Tibial nerve (tissue), 4 donors: ENCODE measurements at places on chromosomes 16 and 17. TPM values are rescaled to one million over a fixed set of nuclear protein-coding genes. Genes with fewer than 3 reads are reported as not detected.
A peak's percentile ranks its signal among the peaks of the same experiment; 100 is the strongest.

DNA sequence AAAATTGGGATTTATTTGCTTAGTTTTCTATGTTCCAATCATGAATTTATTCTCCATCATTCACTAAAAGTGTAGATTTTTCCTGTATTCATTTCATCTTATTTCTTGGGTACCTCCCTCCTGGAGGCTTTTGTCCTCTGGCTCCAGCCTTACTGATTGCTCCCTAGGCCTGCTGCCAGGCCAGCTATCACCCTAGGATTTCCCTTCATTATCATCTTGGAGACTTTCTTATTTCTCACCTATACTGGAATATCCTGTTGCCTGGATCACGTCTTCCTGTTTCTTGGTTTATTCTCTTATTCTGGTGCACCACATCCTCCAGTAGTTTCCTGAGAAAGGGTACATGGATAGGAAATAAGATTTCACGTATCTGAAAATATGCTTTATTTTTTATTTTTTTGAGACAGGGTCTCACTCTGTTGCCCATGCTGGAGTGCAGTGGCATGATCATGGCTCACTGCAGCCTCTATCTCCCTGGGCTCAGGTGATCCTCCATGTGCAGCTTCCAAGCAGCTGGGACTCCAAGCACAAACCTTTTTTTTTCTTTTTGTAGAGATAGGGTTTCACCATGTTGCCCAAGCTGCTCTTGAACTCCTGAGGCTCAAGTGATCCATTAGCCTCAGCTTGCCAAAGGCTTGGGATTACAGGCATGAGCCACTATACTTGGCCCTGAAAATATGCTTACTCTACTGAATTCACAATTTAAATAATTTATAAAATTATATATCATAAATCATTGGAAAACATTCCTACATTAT lies 13.3 kb upstream of the KPNB1 start:
- H3K27ac ChIP-seq = no peak overlapping the region
- no peak for DNase-seq
- H3K27me3 ChIP-seq = no peaks in the 10 kb centered on the region
- no peaks in the 10 kb centered on the region for H3K36me3 ChIP-seq

DNA sequence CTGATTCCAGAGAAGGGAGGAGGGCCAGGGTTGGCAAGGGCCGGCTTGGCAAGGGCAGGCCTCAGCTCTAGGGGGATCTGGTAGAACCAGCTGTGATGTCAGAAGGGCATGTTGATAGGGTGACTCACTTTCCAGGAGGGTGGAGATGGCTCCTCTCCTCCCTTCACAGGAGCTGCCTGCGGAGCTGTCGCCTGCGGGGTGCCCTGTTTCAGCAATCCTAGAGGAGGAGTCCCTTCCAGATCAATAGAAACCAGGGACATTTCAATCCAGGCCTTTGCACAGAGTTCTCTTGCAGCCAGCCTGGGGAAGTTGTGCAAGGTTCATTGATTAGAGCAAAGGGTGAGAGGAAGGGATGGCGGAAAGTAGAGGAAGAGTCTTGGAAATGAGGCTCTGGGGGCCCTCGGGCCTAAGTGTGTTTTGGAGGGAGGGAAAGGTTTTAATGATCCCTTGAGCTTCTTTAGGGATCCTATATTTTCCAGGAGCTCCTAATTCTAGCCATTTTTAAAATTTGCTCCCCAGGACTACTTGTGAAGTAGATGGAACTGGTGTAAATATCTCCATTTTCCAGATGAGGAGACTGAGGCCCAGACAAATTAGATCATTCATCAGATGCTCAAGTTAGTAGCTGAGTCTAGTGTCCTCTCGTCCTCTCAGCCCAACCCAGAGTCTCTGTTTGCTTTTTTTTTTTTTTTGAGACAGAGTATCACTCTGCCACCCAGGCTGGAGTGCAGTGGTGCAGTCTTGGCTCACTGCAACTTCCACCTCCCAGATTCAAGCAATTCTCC lies 24.8 kb upstream of the CSNK2A2 start:
- no peak overlapping the region for H3K4me3 ChIP-seq
- no peak overlapping the region for H3K27ac ChIP-seq
- no peak for DNase-seq
- H3K4me1 ChIP-seq = no peaks in the 10 kb centered on the region
- H3K36me3 ChIP-seq = no peaks in the 10 kb centered on the region

DNA sequence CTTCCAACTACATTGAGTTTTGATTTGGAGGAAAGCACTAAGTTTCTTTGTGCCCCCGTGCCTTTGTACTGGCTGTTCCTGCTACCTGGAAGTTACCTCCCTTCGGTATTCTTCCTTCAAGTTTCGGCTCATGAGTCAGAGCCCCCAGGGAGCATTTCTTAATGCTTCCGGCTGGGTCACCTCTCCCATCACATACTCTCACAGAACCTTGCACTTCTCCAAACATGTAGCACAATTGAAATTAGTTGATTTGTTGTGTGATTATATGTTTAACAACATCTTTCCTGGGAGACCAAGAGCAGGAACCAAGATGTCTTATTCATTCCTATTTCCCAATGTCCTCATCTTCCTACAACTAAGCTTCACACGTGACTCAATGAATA lies 158.6 kb upstream of the CDH5 start:
- H3K27ac ChIP-seq = no peak overlapping the region
- DNase-seq = no peak
- H3K36me3 ChIP-seq = no peaks in the 10 kb centered on the region
- no peak overlapping the region for H3K4me3 ChIP-seq
- no peaks in the 10 kb centered on the region for H3K27me3 ChIP-seq
- H3K4me1 ChIP-seq = no peaks in the 10 kb centered on the region

GRCh38 chr16:71727551-71728324 lies 3.2 kb upstream of the PHLPP2 start:
- H3K4me3 ChIP-seq = no peak overlapping the region
- no peaks in the 10 kb centered on the region for H3K27me3 ChIP-seq
- peaks cover 3% of the 10 kb centered on the region for H3K36me3 ChIP-seq
- H3K27ac ChIP-seq = no peak overlapping the region
- H3K4me1 ChIP-seq = peaks cover 12% of the 10 kb centered on the region

Gene SLC4A1
- not detected for total RNA-seq

GRCh38 chr17:17104494-17104893 lies 62.2 kb downstream of the MPRIP start:
- H3K27me3 ChIP-seq = no peaks in the 10 kb centered on the region
- H3K36me3 ChIP-seq = peaks cover 3% of the 10 kb centered on the region
- no peak for DNase-seq
- H3K27ac ChIP-seq = peak overlapping the region; percentile 87
- H3K4me3 ChIP-seq = no peak overlapping the region

GRCh38 chr16:89315791-89316581 lies 98.5 kb downstream of the ZNF778 start:
- no peak overlapping the region for H3K27ac ChIP-seq
- H3K4me3 ChIP-seq = no peak overlapping the region
- H3K4me1 ChIP-seq = no peaks in the 10 kb centered on the region
- no peaks in the 10 kb centered on the region for H3K27me3 ChIP-seq
- DNase-seq = no peak
- no peaks in the 10 kb centered on the region for H3K36me3 ChIP-seq

Gene PABPN1L
- not detected for total RNA-seq

- DNase-seq = no peak
- H3K4me3 ChIP-seq = no peak overlapping the region
- no peaks in the 10 kb centered on the region for H3K27me3 ChIP-seq
- H3K4me1 ChIP-seq = no peaks in the 10 kb centered on the region
- no peak overlapping the region for H3K27ac ChIP-seq
Measured at GRCh38 chr17:47633996-47634395, 15.7 kb upstream of the KPNB1 start.

Gene ESRP2
- total RNA-seq = 2.4 TPM

DNA sequence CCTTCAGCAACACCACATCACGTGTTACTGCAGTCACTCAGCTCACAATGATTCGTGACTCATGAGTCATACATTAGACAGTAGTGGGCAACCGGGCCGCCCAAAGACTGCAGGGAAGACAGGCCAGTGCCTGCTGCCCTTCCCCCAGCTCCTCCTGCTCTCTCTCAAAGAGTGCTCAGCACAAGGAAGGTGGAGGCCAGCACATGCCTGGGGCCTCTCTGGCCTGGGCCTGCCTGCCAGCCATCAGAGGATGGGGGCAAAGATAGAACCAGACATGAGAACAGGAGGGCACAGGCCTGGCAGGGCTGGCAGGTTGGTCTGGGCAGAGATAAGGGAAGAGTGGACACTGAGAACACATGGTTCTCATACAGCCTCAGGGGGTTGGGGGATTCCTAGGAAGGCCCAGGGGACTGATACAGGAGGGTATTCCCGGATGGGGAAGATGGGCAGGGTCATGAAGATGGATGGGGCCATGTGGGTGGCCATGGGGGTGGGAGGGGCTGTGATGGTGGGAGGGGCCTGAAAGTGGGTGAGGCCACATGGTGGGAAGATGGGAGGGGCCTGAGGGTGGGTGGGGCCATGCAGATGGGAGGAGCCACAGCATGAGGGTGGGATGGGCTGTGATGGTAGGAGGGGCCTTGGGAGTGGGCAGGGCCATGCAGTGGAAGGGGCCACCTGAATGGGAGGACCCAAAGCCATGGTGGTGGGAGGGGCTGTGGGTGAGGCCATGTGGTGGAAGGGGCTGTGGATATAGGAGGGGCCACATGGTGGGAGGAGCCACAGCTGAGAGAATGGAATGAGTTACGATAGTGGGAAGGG lies 29.0 kb downstream of the KATNB1 start:
- no peak overlapping the region for H3K27ac ChIP-seq
- no peaks in the 10 kb centered on the region for H3K36me3 ChIP-seq
- no peak overlapping the region for H3K4me3 ChIP-seq
- H3K27me3 ChIP-seq = no peaks in the 10 kb centered on the region
- no peak for DNase-seq
- no peaks in the 10 kb centered on the region for H3K4me1 ChIP-seq

- no peak for DNase-seq
- no peak overlapping the region for H3K4me3 ChIP-seq
- no peaks in the 10 kb centered on the region for H3K27me3 ChIP-seq
- no peaks in the 10 kb centered on the region for H3K36me3 ChIP-seq
- peaks cover 33% of the 10 kb centered on the region for H3K4me1 ChIP-seq
Measured at GRCh38 chr16:11677959-11678881, 10.0 kb downstream of the SNN start.

Gene ZDHHC7
- total RNA-seq = 75.6 TPM

DNA sequence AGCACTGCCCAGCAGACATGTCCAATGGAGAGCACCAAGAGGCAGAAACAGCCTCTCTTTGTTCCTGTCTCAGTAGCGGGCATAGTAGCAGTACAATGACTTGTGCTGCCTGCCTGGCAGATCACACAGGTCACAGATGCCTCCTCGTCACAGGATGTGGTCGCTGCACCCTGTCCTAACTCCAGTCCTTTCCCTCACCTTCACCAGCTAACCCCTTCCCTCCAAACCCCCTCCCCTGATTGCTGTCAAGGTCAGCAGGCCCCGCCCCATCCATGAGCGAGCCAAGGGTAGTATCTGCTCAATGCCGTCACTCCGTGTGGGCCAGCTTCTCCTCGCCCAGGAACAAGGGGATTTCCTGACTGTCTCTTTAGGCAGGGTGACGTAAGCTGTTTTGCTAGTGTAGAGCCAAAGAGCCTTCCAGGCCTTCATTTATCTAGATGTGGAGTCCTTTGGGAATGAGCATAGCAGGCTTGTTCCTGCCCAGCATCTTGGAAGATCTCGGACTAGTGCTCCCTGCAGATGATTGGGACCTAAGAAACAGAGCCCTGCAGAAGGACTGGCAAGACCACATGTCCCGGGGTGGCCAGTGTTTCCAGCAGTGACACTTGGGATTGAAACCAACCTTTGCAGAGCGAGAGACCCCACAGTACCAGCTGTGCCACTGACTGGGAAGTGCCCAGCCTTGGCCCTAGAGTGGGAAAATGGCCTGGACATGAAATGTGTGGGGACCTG lies 75.9 kb upstream of the TNRC6C start:
- DNase-seq = peak; percentile 40
- H3K36me3 ChIP-seq = no peaks in the 10 kb centered on the region
- H3K27ac ChIP-seq = peak overlapping the region; percentile 64
- peaks cover 37% of the 10 kb centered on the region for H3K4me1 ChIP-seq
- no peaks in the 10 kb centered on the region for H3K27me3 ChIP-seq
- H3K4me3 ChIP-seq = no peak overlapping the region

GRCh38 chr16:26665166-26665939 lies 401.4 kb upstream of the C16orf82 start:
- H3K4me3 ChIP-seq = no peak overlapping the region
- H3K4me1 ChIP-seq = no peaks in the 10 kb centered on the region
- no peaks in the 10 kb centered on the region for H3K27me3 ChIP-seq
- H3K36me3 ChIP-seq = no peaks in the 10 kb centered on the region
- H3K27ac ChIP-seq = no peak overlapping the region

Gene OR3A2
- not detected for total RNA-seq

Gene LHX1
- total RNA-seq = not detected

DNA sequence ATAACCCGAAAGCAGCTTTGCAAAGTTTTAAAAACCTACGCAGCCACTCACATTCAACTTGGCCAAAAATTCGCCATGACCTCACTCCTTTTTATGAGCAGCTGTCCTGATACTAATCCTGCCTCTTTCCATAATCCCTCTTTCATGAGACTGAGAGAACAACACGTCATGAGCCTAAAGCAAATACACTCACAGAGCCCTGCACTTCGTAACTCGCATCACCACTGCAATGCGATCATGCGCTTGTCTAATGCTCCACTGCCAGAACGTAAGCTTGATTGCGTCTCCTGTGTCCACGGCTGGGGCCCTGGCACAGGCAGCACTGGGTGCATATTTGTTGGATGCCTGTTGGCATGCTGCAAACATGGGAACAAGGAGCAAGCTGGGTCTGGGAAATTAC lies 36.2 kb downstream of the CDRT4 start:
- no peaks in the 10 kb centered on the region for H3K36me3 ChIP-seq
- H3K27ac ChIP-seq = no peak overlapping the region
- no peak overlapping the region for H3K4me3 ChIP-seq
- peaks cover 5% of the 10 kb centered on the region for H3K4me1 ChIP-seq

GRCh38 chr17:887551-888209 lies 91.9 kb downstream of the NXN start:
- H3K27ac ChIP-seq = no peak overlapping the region
- DNase-seq = no peak
- H3K27me3 ChIP-seq = no peaks in the 10 kb centered on the region
- H3K4me1 ChIP-seq = peaks cover 5% of the 10 kb centered on the region
- H3K4me3 ChIP-seq = no peak overlapping the region

DNA sequence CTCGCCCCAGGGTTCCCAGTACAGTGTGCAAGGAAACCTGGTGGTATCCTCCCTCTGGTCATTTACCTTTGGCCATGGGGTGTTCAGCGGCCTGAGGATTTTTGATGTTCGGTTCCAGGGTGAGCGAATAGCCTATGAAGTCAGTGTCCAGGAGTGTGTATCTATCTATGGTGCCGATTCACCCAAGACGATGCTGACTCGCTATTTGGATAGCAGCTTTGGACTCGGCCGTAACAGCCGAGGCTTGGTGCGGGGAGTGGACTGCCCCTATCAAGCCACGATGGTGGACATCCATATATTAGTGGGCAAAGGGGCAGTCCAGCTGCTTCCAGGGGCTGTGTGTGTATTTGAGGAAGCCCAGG lies 1.2 kb downstream of the AOC2 start:
- peaks cover 7% of the 10 kb centered on the region for H3K4me1 ChIP-seq
- no peak overlapping the region for H3K4me3 ChIP-seq
- no peak overlapping the region for H3K27ac ChIP-seq
- no peaks in the 10 kb centered on the region for H3K27me3 ChIP-seq
- peaks cover 19% of the 10 kb centered on the region for H3K36me3 ChIP-seq
- DNase-seq = no peak

Gene RASL10B
- 24.6 TPM for total RNA-seq

GRCh38 chr17:9322326-9322725 lies 253.3 kb downstream of the STX8 start:
- no peak for DNase-seq
- H3K4me3 ChIP-seq = no peak overlapping the region
- H3K36me3 ChIP-seq = no peaks in the 10 kb centered on the region
- H3K27ac ChIP-seq = no peak overlapping the region
- H3K4me1 ChIP-seq = no peaks in the 10 kb centered on the region
- H3K27me3 ChIP-seq = no peaks in the 10 kb centered on the region

Gene TBC1D3I
- not detected for total RNA-seq
